Tongue (tissue), 3 donors: ENCODE measurements at places on chromosomes 7 and 10. TPM values are rescaled to one million over a fixed set of nuclear protein-coding genes. Genes with fewer than 3 reads are reported as not detected.

- DNase-seq: no peak
Measured at GRCh38 chr7:80588591-80588990, 49.9 kb upstream of the CD36 start.

- DNase-seq: no peak
Measured at GRCh38 chr10:33506838-33507661, 172.6 kb upstream of the NRP1 start.

GRCh38 chr10:88116481-88116880 is 253.1 kb downstream of the PTEN start:
- no peak for DNase-seq

- DNase-seq: no peak
Measured at GRCh38 chr10:121910673-121911420, 17.0 kb downstream of the ATE1 start.

DNA sequence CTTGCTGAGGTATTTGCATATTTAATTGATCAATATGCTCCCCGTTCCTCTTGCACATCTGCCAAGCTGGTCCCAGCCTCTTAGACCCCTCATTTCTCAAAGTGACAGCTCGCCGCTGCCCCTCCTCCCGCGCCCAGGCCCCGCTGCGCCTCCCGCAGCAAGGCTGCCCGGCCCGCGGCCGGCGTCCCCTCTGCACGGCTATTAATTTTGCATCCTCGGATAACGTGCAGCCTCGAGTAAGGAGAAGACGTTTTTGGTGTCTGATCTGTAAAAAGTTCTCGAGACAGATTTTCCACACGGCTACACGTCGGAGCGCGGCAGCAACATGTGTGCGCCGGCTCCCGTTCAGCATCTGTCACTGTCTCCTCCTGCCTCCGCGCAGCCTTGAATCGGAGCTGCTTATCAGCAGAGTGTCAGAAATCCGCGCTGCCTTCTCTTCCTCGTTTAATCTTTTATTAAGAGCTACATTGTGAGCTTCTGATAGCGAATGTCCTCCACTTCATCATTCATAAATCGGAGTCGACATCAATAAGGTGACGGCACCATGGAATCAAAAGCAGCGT is 65.3 kb downstream of the EBF3 start:
- no peak for DNase-seq

- DNase-seq: peak; percentile 74
Measured at GRCh38 chr7:92837000-92837749, 802 bp upstream of the CDK6 start.

- DNase-seq: peak; percentile 85
Measured at GRCh38 chr10:112082120-112082519, 101.4 kb downstream of the GPAM start.

GRCh38 chr7:47040795-47041347 is 541.0 kb downstream of the TNS3 start:
- no peak for DNase-seq

GRCh38 chr7:33904681-33905388 is 504 bp upstream of the BMPER start:
- DNase-seq: peak; percentile 69

DNA sequence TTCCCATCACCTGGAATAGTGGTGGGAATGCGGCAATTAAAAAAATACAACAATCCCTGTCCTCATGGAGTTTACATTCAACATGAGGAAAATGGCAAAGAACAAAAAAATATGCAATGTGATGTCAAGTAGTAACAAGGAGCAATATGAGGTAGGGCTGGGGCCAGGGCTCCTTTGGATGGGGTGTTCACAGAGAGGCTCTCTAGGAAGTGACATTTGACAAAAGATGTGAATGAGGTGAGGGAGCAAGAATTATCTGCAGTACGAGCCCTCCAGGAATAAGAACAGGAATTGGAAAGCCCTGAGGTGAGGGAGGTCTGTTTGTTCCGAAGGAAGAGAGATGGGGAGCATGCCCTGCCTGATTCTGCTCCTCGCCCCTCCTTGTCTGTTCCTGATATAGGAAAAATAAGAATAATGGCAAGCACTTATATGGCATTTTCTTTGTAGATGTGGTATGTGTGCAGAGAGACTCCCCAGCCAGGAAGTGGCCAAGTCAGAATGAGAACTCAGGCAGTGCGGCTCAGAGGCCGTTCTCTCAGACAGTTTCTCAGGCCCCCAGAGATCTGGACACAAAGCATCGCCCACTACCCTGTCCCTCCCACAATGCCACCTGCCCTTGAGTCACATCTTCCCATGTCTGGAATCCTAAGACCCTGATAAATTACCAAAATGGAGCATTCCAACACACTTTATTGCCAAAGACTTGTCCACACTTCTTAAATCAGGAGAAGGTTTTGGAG is 105.6 kb downstream of the APBB1IP start:
- no peak for DNase-seq

GRCh38 chr10:46228563-46229071 is 58.2 kb upstream of the ANTXRL start:
- peak; percentile 87 for DNase-seq

DNA sequence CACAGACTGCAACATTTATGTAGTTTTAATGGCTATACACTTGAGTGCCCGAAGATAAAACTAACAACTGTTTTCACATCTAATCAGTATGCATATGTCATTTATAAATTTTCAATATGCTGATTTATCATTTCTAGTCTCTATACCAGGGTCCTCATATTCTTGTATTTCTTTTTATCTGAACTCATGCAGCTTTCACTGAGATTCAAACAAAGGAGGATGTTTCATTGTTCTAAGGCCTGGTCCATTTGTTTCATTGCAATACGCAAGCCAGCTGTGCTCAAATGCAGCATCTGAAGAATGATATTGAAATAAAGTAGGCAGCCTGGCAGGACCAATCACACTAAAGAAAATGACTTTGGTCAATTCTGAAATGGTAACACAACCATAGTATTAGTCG is 31.7 kb downstream of the MAGI2 start:
- no peak for DNase-seq

DNA sequence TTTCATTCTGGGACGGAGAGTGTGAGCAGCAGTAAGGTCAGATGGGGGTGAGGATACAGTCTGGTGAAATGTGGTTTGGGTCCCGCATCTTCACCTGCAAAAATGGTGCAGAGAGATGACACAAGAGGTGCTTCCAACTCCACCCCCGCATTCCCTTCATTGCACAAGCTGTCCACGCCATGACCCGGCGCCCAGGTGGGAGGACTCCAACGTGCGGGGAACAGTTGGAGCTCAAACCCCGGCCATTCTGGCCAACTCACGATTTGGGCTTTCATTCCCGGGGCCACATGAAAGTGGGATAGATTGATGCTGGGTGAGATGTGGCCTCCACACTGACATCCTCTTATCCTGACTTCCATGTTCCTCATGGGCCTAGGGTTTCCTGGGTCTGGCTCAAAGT is 34.6 kb upstream of the ZNF273 start:
- no peak for DNase-seq

DNA sequence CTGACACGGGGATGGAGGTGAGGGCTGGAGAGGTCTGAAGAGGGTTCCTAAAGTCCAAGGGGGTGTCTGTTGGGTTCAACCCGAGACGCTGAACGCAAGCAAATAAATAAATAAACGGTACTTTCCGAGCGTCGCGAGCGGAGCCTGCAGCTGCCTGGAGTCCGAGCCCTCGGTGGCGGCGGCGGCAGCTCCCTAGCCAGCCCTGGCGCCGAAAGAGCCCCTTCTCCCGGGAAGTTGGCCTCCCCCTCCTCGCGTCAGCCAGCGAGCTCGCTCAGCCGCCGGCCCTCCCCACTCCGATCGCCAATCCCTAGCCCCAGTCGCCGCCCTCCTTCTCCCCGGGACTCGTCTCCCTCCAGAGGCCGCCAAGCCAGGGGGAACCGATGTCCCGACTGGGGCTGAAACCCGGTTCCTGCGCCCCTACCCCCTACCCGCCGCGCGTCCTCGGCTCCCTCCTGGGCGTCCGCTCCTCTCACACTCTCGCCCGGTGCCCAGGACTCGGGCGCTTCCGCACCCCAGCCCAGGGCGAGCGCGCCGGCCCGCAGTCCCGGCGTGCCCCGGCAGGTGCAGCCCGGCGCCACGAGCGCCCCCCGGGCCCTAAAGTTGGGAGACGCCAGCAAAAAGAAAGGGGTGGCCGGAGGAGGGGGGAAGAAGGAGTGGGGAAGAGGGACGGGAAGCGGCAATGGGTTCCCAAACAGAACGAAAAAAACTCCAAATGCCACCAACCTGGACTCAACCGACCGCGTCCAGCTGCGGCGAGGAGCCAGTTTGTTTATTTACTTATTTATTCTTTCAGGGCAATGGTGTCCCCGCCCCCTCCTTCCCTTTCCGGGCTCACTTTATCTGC is at the start of gene GFRA1:
TSS of gene GFRA1 (minus strand) at position 767 of the 844 bp plus-strand sequence. CDS start 1,177 bp downstream, outside the sequence.
- peak; percentile 61 for DNase-seq

DNA sequence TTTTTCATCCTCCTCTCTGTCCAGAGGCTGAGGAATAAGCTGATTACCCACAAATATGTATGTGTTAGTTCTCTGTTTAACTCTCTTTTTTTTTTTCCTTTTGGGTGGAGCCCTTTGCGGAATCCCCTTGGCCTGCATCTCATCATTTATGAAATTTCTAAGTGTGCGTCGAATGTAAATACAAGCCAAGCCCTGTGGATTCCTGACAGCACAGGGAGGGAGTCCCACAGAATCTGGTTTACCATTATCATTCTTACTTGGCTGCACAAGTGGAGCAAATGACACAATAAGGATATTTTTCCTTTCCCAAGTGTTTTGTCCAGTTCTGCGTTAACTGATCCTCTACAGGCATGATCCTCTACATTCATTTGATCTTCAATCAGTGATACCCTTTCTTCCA is 11.4 kb downstream of the STK31 start:
- DNase-seq: no peak

DNA sequence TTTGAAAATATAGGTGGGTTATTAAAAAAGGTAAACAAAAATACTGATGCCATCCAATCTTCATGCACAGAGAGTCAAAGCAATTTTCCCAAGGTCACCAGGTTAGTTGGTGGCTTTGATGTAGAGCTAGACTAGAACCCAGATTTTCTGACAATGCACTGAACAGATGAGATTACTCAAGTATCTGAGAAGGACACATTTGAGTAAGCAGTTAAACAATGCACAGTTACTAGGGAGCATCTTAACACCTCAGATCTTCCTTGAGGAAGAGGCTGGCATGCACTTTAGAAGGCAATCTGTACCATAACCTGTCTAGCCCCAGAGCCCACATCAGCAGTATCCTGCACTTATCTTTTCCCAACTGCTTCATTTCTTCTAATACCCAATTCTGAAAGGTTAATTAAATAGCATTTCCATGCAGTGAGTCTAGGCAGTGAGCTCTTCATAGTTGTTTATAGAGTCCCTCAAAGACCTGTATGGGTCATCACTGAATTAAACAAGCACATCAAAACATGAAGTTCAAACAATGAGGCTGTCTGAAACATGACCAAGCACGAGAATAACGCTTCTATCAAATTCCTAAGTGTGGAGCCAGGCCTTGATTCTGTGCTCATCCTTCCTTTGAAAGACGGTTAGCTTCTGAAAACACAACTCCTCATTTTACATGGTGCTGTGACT is 38.2 kb upstream of the ANK3 start:
- no peak for DNase-seq

DNA sequence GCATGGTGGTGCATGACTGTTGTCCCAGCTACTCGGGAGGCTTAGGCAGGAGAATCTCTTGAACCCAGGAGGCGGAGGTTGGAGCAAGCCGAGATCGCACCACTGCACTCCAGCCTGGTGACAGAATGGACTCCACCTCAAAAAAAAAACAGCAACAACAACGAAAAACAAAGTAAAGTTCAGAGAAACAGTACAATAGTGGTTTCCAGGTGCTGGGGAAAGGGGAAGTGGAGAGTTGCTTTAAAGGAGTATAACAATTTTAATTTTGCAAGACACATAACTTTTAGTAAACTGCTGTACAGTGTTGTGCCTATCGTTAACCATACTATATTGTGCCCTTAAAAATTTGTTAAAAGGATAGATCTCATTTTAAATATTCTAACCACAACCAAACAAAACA is 662.7 kb upstream of the POT1 start:
- DNase-seq: no peak

DNA sequence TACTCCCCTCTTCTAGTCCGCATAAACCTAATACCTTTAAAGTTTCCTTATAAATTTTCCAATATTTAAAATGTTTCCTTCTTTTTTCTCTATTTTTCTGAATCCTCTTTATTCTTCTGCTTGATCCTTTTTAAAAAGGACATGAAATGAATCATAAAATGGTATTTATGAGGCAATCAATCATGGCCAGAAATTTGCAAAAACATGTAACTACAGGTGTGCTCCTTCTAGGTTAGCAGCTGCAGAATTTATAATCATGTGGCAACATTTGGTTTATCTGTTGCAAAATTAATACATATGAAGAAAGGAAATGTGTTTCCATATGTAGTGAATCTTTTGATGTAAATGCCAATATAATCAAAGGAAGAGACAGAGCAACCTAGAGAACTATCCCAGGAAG is 1008.5 kb downstream of the ANKRD7 start:
- DNase-seq: no peak

- no peak for DNase-seq
Measured at GRCh38 chr10:43872644-43873043, 224.0 kb upstream of the ZNF32 start.

The TUBB8 gene
- not detected for total RNA-seq

The FXYD4 gene
- not detected for total RNA-seq

The TRIM50 gene
- 0.31 TPM for total RNA-seq

The RELN gene
- 31.9 TPM for total RNA-seq

The TFR2 gene
- total RNA-seq: 1.3 TPM

The FBXL13 gene
- 1.3 TPM for total RNA-seq
